Left forelimb (tissue), 1 donor: ENCODE measurements at places on chromosomes 4 and X.

GRCh38 chrX:107470971-107471370 is 21.5 kb downstream of the FRMPD3 start:
- no peak for DNase-seq

DNA sequence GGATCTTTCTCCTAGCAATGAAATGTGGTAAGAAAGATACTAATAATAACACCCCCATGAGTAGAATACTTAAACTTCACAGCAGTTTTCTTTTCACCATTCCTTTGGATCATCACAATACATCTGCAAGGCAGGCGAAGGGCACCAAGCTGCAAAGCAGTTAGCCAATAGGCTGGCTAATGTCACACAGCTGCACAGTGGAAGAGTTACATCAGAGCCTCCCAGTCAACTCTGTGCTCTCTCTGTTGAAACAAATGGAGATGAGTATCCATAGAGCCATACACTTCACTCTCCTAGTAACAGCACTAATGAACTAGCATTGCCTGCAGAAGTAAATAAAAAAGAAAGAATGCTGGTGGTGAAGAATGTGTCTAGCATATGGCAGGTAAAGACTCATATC is 139.0 kb downstream of the ATG4A start:
- no peak for DNase-seq

- DNase-seq: no peak
Observed at GRCh38 chr4:74258963-74259362, 49.3 kb upstream of the EPGN start.

- no peak for DNase-seq
Observed at GRCh38 chr4:35494955-35495354, 749.4 kb downstream of the ARAP2 start.

DNA sequence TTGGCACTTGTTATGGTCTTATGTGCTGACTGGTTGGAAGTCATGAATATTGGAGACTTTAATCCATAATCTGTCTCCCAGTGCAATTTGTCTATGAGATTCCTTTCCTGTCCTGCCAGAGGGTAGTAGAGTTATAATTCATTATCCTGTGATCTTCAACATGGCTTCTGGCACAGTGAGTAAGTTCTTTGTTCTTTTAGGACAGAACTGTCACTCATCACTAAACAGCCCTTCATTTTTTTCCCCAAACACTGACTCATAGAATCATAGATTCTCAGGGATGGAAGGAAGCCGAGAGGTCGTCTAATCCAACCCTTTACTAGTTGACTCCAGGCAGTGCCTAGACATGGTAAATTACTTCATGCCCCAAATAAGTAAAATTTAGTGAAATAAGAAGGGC is 78.4 kb downstream of the LUZP4 start:
- DNase-seq: no peak

DNA sequence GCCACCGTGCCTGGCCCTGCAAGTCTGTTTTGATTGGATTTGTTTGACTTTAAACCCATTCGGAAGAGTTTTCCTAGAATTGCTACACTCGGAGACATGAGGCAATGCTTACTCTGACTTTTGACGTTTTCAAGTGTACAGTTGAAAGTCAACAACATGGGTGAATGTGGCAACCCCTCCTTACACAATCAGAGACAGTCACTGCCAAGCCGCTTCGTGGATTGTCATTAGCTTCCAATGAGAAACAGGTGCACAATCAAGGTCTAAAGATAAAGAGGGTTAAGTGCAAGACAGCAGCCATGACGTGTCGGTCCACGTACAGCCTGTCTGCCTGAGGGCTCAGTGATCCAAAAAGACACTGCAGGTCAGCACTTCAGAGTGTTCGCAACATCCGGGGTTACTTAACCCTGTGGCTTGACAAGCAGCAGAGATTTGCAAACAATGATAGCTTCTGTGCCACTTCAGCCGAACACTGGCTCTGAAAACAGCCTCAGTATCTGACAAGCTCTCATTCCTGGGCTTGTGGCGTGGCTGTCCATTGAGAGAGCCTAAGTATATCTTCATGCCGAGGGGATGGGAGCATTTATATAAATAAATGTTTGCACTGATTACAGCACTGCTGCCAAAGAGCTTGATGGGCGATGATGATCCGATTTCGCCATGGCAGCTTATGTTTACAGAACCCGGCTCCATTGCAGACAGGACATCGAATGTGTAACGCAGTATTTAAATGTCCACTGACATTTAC is 180.0 kb downstream of the DHRSX start:
- DNase-seq: no peak

GRCh38 chrX:115284877-115285276 is 4.6 kb upstream of the LUZP4 start:
- DNase-seq: no peak

- DNase-seq: no peak
Observed at GRCh38 chrX:123399709-123400108, 215.6 kb downstream of the GRIA3 start.

DNA sequence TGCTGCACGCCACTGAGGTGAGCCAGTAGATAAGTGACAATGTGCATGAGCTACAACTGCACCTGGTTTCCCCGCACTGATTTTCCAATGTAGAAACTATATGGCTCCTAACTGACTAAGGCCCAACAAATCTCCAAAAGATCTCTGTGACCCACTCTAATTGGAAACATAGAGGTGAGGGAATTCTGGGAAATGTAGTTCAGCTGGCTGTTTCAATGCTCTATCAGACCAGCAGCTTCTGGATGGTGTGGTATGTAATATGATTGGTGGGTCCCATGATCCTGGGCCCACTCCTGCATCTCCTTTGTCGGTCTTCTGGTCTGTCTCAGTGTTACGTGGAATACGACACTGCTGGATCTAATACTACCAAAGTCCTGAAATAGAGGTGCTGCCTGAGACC is 18.6 kb downstream of the CCDC160 start:
- no peak for DNase-seq

GRCh38 chrX:95318882-95319281 is 1365.8 kb upstream of the DIAPH2 start:
- DNase-seq: no peak

GRCh38 chr4:55346851-55347255 is 811 bp downstream of the SRD5A3 start:
- DNase-seq: no peak

DNA sequence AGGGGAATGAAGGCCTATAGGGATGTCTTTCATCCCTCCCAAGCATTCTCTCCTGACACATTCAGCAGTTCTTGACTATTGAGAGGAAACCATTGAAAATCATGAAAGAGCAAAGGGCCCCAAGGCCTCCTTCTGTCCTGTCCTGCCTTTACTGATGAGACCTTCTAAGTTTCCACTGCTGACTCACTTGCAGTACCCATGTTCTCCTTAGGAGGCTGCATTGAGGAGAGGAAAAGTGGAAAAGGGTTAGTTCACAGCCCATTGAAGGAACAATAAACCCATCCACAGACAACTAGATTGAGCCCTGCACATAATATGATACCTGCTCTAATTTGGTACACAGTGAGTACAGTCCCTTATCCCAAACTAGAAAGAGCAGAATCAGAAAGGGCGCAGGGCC is 115.1 kb upstream of the PNPLA4 start:
- no peak for DNase-seq

- DNase-seq: no peak
Observed at GRCh38 chr4:5858020-5858769, 34.7 kb downstream of the CRMP1 start.

DNA sequence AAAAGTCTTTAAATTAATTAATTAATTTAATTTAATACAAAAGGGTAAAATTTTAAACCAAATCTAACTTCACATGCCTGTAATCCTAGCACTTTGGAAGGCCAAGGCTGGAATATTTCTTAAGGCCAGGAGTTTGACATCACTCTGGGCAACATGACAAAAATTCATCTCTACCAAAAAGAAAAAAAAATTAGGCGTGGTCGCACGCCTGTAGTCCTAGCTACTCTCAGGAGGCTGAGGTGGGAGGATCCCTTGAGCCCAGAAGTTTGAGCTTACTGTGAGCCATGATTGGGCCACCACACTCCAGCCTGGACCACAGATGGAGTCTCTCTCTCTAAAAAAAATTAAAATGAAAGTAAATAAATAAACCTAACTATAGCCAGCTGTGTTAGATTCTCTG is 39.2 kb upstream of the ANTXR2 start:
- no peak for DNase-seq

GRCh38 chr4:3077796-3078195 is 3.3 kb downstream of the HTT start:
- no peak for DNase-seq

GRCh38 chrX:30278365-30278764 is 30.8 kb downstream of the NR0B1 start:
- DNase-seq: no peak

DNA sequence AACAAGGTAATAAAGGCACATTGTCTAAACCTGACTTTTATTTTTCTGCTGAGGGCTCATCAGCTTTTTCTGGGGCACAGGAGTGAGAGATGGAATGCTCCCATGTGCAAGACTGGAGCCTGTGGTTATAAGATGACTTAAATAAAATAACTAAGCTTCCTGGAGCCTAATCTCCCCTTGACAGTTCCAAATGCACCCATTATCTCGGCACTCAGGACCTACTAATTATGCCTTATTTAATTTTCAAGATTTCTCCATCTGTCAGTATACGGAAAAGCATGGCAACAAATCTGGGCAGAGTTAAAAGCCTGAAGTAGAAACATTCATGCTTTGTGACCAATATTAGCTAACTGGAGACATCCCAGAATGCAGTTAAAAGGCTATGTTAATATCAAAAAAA is 416.7 kb upstream of the TEX13C start:
- no peak for DNase-seq

- no peak for DNase-seq
Observed at GRCh38 chr4:128279624-128280225, 7.9 kb downstream of the PGRMC2 start.

DNA sequence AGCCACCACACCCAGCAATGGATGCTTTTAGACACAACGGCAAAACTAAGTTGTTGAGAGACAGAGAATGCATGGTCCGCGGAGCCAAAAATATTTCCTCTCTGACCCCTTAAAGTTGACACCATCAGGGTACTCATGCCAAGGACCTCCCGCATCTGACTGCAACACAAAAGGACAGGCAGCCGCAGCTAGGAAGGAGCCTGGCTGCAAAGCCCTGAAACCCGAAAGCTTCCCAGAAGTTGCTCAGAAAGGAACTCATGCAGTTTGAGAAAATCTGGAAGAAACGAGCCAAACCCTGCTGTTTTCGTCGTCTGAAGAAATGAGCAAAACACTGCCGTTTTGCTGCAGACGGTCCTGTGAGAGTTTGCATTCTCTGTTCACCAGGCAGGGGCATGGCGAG is 16.5 kb downstream of the DHRSX start:
- DNase-seq: no peak

GRCh38 chrX:117989512-117989911 is 127.1 kb downstream of the KLHL13 start:
- DNase-seq: no peak

- no peak for DNase-seq
Observed at GRCh38 chrX:78105944-78106650, 2.0 kb downstream of the PGK1 start.

GRCh38 chr4:13654162-13654797 is 26.8 kb upstream of the BOD1L1 start:
- peak; percentile 84 for DNase-seq

- DNase-seq: no peak
Observed at GRCh38 chr4:37400241-37400881, 155.8 kb downstream of the NWD2 start.

GRCh38 chr4:94721310-94721709 is 36.4 kb upstream of the BMPR1B start:
- no peak for DNase-seq

DNA sequence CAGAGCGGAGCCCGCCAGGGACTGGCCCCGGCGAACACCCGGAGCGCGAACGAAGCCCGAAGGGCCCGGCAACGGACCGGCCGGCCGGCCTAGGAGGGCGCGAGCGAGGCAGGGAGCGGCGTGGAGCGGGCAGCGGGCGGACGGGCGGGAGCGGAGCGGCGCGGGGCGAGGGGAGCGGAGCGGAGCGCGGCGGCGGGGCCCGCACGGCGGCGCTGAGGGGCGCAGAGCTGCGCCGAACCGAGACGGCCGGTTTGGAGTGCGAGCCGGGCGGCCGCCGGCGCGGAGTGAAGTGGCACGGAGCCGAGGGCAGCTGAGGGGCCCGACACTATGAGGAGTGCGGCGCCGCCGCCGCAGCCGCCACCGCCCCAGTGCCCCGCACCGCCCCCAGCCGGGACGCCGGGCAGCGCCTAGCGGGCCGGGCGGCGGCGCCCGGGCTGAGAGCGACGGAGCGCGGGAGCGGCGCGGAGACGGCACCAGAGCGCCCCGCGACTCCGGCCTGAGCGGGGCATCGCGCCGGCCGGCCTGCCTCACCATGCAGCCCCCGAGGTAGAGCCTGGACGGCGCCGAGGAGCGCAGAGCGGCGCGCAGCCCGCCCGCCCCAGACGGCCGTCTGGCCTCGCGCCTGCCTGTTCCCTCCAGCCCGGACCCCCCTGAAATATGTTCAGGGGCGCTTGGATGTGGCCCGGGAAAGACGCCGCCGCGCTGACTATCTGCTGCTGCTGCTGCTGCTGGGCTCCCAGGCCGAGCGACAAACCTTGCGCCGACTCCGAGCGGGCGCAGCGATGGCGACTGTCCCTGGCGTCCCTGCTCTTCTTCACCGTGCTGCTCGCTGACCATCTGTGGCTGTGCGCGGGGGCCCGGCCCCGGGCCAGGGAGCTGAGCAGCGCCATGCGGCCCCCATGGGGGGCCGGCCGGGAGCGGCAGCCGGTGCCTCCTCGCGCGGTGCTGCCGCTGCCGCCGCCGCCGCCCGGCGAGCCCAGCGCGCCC is 793 bp downstream of the NALF2 start:
- no peak for DNase-seq

DNA sequence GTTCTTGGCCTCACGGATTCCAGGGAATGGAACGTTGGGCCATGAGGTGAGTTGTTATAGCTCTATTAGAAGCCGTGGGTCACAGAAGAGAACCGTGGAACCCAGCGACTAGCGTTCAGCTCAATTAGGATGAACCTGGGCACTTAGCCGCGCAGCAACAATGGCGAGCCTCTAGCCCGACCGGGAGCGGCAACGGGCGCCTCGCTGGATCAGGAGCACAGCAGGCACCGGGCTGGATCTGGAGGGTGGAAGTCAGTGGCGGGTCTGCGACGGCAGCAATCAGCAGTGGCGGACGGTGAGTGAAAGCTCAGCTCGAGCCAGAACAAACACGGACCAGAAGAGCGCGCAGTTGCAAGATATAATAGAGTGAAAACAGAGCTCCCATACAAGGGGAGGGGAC is 34.2 kb downstream of the AGA start:
- DNase-seq: no peak

GRCh38 chrX:4570151-4570550 is 856.7 kb upstream of the PRKX start:
- no peak for DNase-seq

GRCh38 chrX:67961516-67961915 is 417.7 kb downstream of the AR start:
- no peak for DNase-seq

DNA sequence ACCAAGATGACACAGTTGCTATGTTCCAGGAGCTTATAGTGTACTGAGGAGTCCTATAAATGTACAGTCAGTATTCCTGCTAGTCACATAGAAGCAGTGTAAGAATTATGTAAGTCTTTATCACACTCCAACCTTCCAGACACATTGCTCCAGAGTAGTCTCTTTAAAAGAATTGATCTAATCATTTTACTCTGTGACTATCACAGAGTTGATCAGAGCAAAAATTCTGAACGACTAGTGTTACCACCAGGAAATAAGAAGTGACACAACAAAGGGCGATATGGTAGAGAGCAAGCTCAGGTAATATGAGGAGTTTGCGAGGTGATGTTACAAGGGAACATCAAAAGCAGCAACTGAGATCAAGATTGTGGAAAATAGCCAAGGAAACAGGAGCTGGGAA is 9.0 kb upstream of the HPF1 start:
- no peak for DNase-seq
